Breast epithelium (tissue), 4 donors: ENCODE measurements at places on chromosomes 4 and X.

DNA sequence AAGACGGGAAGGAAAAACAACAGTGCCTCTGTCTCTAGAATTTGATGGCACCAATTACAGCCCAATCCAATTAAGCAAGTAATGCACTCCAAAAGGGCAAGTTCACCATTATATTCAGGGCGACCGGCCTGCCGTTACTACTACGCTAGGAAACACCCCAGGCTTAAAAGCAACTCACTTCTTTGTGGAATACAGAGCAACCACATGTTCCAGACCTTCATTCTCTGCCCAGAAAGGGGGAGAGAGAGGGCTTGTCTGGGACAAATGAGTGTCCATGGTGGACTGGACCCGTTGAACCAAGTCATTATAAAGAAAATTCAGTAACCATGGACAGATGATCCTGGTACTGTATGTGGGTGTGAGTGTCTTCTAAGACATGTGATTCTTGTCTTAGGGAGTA is 1.6 kb downstream of the KDR start:
- DNase-seq, result no peak

DNA sequence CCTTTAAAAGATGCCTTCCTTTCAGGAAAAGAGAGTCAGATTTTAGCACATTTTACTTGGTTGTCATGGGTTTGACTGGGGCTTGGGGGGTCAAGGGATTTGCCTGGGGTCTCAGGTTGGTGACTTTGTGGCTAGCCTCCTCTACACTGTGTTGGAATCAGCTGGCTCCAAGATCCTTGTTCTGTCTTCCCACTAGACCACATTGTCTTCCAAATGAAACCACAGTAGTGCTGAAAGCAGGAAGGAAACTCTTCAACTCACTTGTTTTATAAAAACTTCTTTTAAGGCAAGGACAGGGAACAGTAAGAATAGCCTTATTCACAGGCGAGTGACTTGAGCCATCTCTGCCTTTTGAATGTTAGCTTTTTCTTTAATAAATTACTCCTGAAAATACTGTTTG is 37.0 kb upstream of the OTUD4 start:
- no peak for DNase-seq

DNA sequence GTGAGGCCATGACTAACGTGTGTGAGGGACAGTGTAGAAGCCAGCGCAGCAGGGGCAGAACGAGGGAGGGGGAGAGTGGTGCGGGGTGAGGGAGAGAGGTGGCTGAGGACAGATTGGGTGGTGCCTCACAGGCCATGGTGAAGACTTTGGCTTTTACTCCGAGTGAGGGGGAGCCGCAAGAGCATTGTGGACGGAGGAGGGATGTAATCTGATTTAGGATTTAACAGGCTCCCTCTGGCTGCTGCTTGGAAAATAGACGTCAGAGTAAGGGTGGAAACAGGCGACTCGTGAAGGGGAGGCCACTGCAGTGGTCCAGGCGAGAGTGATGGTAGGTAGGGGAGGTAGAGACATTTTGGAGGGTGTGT is 13.0 kb downstream of the PPP1R3F start:
- DNase-seq, result no peak

DNA sequence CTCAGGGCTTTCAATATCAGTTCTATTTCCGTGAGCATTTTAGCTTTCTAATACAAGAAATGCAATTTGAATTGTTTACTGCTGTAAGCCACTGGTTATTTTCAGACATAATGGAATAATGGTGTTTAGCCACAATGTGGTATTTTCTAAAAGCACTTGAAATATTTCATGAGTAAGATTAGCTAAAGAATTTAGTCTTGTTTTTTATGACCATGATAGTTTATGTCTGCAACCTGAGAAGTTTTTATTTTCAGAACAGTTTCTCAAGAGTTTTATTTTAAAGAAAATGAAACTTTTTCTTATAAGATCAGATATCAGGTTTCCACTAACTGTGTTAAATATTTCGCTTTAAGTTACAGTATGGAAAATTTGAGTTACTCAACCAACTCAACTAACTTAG is 60.2 kb downstream of the SLIT2 start:
- no peak for DNase-seq

DNA sequence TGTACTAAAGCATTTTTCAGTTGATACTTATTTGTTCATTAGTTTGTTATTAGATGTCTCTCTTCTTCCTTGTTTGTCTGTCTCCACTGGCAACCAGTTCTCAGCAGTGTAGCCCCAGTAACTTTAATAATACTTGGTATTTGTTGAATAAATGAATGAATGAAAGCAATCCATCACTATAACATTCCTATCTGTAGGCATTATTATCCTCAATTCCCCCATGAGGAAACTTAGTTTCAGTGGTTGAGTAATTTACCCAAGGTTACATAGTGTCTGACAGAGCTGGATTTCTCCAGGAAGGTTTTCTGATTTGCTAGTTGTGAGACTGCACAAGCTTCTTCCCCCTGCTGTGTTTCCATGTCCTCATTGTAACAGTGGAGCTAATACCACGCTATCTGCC is 27.8 kb upstream of the MAOB start:
- no peak for DNase-seq
